ENCODE measurements at places on chromosomes 1 and 21. TPM values are rescaled to one million over a fixed set of nuclear protein-coding genes. Genes with fewer than 3 reads are reported as not detected.

- no peak for DNase-seq
These were observed 3.5 kb downstream of the TIE1 start for GRCh38 chr1:43304314-43304681.

- no peak for DNase-seq
These were observed 133.6 kb downstream of the EIF4G3 start for GRCh38 chr1:21042929-21043605.

KRTAP10-2 gene
- total RNA-seq, result not detected

NRIP1 gene
- 58.7 TPM for total RNA-seq

- DNase-seq, result peak; percentile 43
These were observed 180.8 kb downstream of the BRINP2 start for GRCh38 chr1:177351361-177352108.

DNA sequence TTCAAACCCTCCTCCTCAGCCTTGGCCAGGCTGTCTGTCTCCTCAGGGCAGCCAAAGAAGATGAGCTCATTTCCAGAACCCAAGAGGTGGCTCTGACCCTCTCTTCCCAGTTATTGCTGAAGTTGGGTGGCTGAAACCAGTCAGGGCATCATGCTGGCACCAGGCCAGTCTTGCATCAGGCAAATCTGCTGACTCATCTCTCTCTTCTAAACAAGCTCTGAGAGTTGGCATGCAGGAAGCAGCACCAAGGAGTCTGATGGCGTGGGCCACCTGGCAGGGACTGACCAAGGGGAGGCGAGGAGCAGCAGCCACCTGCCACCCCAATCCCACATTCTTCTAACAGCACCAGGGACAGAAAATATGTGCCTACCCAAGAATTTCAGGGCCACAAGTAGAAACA, 104.8 kb upstream of the ATP1A1 start:
- DNase-seq, result peak; percentile 32

CCDC185 gene
- total RNA-seq, result 0.17 TPM

DNA sequence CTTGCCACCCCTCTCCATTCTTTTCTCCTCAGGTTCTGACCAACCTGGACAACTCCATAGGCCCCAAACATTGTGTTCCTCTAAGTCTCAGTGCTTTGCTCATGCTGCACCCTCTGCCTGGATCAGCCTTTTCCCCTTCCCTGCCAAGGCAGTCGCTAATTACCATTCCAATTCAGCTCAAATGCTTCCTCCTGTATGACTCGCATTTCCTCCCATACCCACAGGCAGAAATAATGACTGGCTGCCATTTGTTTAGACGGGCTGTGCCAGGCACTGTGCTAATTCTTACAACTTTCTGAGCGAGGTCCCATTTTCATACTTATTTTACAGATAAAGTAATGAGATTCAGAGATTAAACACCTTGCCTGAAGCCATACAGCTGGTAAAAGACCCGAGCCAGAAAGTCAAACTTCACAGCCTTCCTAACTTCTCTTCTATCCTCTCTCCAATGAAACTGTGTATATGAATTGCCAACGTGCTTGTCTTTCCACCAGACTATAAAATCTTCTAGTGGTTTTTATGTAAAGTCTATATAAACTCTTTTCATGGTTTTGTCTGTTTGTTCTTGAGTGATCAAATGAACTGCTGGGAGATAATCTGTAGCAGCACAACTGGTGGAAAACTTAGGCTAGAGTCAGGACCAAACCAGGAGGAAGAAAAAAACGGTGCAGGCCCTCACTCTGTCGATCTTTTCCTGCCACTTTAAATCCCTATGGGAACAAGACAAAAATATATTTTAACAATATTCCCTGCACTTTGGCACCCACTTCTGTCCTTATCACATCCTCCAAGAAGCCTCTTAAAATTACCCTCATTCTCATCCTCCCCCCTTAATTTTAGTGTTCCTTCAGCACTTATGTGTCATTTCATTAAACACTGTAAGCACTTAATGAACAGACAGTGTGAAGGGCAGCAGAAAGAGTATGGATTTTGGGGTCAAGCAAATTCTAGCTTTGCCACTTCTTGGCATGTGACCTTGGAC, 33.7 kb downstream of the RAB3B start:
- no peak for DNase-seq
